ENCODE measurements at places on chromosomes 1 and 21.

DNA sequence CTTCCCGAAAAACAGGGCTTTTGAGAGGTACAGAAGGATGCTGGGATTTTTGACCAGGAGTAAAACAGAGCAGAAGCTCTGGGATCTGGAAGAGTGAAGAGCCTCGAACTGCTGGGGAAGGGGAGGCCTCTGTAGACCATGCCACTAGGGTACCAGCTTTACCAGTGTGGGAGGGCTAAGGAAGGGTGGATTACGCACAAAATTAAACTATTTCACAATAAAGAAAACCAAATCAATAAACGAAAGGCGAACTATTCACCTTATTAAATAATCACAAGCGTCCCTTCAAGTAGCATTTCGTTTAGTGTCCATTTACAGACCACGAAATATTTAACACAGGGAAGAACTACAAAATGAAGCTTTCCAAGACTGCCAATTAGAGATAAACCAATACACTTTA, 723 bp downstream of the CZIB start:
- no peak for DNase-seq

DNA sequence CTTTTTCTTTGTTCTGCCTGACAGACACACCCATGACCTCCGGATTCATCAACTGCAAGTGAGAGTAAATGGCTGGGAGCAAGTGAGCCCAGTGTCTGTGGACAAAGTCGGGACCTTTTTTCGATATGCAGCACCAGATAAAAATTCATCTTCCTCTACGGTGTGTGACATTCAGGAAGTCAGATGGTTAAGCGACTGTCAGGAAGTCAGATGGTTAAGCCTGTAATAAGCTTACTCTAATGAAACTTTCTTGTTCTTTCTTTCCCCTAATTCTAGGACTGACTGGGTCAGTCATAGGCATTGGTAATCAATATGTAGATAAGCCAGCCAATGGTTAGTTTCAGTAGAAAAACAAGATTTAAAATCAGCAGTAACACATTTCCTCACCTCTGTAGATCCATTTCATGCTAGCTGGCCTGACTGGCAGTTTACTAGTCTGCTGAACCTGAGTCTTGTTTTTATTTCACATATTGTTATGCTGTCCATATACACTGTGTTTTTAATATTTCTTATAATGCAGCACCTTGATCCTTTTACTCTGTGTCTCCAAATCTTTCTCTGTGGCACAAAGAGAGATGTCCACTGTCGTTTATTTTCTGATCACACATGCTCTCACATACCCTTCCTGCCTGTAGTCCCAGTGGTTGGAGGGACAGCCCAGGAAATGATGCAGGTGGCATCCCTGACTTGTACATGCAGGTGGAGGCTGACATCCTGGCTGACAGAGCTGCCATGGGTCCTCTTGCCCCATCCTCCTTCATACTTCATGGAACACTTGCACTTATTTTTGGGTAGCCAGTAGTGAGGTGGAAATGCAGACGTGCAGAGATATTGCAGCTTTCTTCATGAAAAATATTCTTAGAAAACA, 115.8 kb downstream of the VPS13D start:
- DNase-seq: no peak

- peak; percentile 16 for DNase-seq
These were observed 47.8 kb upstream of the ARHGAP29 start for GRCh38 chr1:94285031-94285654.

- no peak for DNase-seq
These were observed 54.1 kb downstream of the SLC35D1 start for GRCh38 chr1:66999640-67000400.

GRCh38 chr1:235077571-235078479, 50.8 kb downstream of the TOMM20 start:
- peak; percentile 89 for DNase-seq

- no peak for DNase-seq
These were observed 162.5 kb downstream of the PCBP3 start for GRCh38 chr21:45806042-45806441.

- DNase-seq: no peak
These were observed 17.8 kb downstream of the TMEM50A start for GRCh38 chr1:25355841-25356395.

GRCh38 chr1:229148041-229148671, 122.8 kb upstream of the RAB4A start:
- no peak for DNase-seq

- DNase-seq: peak; percentile 65
These were observed 9.3 kb downstream of the MAP3K6 start for GRCh38 chr1:27357281-27358037.

GRCh38 chr1:8666389-8667167, 150.9 kb downstream of the RERE start:
- no peak for DNase-seq

DNA sequence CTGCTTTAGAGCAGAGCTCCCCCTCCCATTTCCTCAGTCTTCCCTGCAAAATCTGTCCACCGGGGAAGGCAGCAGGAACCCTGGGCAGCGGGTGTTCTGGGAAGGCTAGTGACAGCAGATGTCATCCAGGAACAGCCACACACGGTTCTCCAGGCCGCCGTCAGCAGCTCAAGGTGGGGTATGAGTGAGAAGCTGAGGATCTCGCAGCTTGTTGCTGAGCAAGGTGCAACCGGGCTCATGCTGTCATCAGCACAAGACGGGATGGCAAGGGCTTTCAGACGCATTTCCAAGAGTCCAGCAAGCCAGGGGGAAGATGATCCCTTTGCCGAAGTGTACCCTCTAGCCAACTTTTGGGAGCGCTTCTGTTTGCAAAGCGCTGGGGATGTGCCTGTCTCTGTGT, 23.0 kb upstream of the SPSB1 start:
- no peak for DNase-seq
